NCI-H526 (cell line): ENCODE measurements at places on chromosomes 13 and 19.
A peak's percentile ranks its signal among the peaks of the same experiment; 100 is the strongest.

- no peak for DNase-seq
Measured at GRCh38 chr13:113990321-113990837, 16.5 kb upstream of the C13orf46 start.

GRCh38 chr19:18948075-18948975, 7.3 kb upstream of the HOMER3 start:
- no peak for DNase-seq

- peak; percentile 42 for DNase-seq
Measured at GRCh38 chr13:28271056-28271840, 132.9 kb downstream of the PAN3 start.

GRCh38 chr13:112349681-112350080, 26.5 kb upstream of the SPACA7 start:
- no peak for DNase-seq

DNA sequence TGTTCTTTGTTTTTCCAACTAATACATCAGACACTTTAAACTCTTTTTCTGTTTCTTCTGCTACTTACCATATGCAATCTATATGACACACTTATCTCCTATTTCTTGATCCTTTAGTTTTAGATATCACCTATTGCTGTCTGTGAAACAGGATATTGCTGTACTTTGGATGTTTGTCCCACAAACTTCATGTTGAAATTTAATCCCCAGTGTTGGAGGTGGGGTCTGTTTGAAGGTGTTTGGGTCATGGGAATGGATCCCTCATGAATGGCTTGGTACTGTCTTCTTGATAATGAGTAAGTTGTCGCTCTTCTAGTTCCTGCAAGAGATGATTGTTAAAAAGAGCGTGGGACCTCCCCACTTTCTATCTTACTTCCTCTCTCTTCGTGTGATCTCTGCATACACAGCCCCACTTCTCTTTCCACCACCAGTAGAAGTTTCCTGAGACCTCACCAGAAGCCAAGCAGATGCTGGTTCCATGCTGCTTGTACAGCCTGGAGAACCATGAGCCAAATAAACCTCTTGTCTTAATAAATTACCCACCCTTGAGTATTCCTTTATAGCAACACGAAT, 244.2 kb downstream of the NHLRC3 start:
- DNase-seq, result no peak

GRCh38 chr19:19217099-19217498, 5.3 kb downstream of the NCAN start:
- peak; percentile 27 for DNase-seq

GRCh38 chr13:110829486-110829885, 85.4 kb downstream of the ANKRD10 start:
- DNase-seq, result no peak

DNA sequence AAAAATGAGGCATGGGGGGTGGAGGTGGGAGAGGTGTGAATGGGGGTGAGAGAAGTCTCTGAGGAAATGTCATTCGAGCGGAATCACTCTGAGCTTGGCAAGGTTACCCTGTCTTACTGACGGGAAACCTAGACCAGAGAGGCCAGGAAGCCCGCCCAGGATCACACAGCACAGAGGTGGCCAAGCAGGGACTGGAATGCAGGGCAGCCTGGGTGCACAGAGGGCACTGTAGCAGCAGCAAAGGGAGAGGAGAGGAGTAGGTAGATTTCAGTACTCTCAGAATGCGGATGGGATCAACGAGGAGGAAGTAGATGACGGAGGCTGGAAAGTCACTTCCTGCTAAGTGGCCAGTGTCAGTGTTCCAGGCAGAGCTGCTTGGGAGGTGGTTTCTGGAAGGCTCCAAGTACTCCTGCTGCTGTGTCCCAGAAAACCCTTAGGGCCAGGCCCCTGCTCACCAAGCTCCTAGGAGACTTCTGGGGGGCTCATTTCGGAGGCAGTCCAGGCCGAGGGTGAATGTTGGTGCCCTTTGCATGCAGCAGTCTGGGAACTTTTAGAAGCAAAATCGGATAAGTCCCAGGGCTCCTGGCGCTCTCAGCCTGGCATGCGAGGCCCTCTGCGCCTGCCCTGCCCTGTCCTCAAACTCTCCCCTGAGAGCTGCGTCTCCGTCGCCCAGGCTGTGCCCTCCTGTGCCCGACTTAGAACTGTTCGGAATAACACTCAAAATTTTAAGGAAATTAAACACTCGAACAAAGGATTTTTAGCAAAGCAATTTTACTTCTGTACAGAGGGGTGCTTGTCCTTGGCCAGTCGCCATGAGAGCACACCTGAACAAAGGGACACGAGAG, 33.5 kb downstream of the DNM2 start:
- DNase-seq, result no peak

DNA sequence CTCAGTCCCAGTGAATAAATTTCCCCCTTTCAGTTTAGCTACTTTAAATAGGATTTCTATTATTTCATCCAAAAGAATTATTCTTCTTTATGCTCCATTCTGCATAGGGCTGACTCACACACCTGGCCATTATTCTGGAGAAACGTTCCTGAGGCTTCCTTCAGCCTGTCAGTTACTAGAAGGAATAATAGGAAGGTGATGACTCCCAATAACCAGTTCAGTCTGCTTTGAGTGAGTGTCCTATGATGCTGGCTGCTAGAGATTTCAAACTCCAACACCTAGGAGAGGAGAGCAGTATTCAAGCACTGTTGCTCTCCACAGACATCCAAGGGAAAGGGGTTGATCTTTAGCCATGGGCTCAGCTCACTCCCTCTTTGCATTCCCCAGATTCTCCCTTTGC, 117.8 kb downstream of the KCTD12 start:
- no peak for DNase-seq

DNA sequence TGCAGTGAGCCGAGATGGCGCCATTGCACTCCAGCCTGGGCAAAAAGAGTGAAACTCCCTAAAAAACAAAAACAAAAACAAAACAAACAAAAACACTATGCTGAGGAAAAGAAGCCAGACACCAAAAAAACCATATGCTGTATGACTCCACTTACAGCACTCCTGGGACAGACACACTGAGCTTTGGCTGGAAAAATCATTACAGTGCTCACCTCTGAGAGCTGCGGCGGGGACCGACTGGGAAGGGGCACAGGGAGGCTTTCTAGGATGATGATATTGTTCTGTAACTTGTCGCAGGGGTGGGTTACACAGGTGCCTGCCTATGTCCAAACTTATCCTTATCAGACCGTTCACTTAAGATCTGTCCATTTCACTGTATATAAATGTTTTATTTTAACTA, 7.8 kb downstream of the PNMA8A start:
- DNase-seq, result no peak

DNA sequence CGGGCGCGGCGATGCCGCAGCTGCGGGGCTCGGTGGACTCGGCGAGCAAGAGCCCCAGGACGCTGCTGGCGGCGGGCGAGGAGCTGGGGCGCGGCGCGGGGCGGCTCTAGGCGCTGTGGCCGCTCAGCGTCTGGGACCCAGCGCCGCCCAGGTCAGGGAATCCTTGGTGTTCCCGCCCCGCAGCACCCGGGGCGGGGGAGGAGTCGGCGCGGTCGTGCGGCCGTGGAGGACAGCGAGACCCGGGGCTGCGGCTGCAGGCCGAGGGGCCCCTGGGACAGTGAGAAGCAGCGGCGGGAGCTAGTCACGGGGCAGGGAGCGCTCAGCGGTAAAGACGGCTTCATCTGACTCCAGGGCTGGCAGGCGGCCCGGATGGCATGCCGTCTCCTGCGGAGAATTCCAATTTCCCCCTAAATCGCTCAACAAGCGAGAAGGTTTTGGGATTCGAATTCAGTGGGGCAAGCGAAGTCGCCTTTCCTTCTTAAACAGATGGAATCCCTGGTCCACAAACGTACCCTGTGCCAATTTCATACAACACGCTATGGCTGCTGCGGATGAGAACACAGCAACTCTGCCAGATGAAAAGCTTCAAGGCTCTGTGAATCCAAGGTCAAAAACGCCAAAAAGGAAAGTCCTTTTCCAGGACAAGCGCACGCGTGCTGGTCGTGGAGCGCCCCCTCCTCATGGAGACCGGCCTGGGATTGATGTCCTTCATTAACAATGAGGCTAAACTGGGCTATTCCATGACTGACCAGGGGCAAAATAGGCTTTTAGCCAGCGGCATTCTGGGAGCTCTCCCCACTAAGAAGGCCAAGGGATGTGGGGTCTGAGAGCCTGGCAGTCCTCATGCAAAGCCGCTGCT, 4.2 kb upstream of the ZSCAN4 start:
- peak; percentile 17 for DNase-seq

DNA sequence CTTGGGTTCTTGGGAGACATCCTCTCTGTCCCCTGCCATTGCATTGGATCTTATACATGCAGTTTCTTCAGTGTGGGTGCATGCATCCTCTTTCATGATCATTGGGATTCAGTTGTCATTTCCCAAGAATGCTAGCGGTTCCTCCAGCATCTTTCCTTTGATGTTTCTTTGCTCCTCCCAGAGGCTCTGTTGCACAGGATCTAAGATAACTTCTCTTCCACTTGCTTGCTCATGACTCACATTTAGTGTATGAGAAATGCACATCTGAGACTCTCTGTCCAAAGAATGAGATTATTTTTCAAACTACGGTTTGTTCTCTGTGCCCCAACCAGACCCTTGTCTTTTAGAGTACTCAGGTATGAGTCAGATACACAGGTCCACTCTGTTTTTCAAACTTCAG, 197.1 kb downstream of the NDFIP2 start:
- DNase-seq, result no peak

GRCh38 chr19:49557641-49558325, 22.6 kb downstream of the NOSIP start:
- DNase-seq, result no peak

GRCh38 chr19:10718205-10719196, 622 bp downstream of the DNM2 start:
- DNase-seq, result no peak

DNA sequence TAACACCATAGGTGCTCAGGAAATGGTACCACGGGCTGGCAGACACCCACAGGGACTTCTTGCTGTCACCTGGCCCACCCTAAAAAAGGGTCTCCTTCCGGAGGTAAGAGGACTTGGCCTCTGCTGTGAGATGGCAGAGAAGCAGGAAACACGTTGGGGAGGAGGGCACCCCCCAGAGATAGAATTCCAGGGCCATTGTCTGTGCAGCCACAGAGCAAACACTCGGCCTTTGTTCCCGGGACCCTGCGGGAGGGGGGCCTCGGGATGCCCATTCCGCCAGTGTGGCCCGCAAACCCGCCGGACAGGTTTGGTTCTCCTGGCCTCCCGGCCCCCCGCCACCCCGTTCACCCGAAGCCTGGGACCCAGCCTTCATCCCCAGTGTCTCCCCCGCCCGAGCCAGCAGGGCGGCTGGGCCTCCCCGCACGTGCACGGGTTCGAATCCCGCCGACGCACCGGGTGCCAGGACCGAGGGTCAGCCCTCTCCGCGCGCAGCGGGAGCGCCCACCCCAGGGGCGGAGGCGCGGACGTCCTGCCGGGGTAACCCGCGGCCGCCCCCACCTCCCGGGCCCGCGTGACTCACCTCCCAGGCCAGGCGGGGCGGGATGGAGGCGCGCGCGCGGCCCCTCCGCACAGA, 714 bp downstream of the PLPP2 start:
- DNase-seq, result peak; percentile 88
